Retinal pigment epithelial cell (primary cell): ENCODE measurements at places on chromosomes 2 and 18.

DNA sequence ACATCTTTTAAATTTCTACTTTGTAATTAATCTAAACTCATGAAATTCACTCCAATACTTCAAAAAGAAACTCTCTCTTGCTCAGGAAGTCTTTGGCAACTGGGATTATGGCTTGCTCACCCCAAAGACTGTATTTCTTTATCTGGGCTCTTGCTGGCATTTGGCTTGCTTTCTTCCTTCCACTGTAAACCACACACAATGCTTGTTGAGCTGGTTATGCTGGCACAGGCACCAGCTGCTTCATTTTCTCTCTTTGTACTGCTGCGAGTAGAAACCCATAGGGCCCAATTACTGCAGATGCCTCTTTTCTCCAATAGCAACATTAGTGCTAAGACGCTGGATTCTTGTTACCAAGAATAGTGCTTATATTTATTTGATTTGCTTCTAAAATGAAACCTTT, 51.4 kb downstream of the SLC38A11 start:
- peak; percentile 32 for DNase-seq

DNA sequence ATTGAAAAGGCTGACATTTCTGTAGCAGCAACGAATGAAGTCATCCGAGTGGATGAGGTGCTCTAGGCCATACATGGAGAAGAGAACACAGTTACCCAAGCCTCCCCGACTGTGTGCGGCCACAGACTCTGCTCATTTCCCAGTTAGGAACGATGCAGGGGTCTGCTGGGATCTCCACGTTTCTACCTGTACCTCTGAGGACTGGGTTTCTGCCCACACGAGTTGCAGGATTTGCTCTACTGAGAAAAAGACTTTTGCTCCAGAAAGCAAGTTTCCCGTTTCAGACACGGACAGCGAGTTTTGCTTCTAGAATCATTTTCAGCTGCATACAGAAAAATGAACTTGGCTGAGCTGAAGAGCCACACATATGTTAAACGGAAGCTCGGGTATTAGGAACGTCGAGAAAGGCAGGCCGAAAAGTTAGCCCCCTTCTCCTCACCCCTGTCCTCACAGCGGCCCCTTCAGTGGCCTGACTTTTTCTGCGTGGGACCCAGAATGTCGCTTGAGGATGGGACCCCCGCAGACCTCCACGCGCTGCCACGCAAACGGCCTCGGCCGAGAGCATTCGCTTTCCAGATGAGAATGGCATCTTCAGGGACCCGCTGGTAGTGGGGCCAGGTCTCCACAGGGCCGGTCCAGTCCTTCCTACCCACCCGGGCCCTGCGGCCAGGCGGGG, 582 bp upstream of the RAB31 start:
- DNase-seq = no peak

DNA sequence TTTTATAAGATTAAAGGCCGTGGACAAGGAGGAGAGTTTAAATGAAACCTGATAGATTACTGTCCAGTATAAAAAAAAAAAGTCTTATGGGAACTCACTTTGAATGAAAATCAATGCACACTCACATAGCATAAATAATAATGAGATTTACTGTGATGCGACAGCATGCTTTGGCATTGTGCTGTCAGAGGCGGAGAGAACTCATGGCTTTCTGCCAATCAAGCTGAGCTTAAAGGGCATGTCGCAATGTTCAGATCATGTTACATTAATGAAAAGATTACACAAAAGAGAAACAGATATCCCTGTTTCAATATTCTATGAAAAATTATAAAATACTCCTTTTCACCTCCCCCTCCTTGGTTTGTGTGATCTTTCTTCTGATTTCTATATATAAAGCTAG, 310.8 kb downstream of the ERBB4 start:
- DNase-seq = peak; percentile 90

- no peak for DNase-seq
Observed at GRCh38 chr2:200348897-200349563, 42.5 kb downstream of the SPATS2L start.

DNA sequence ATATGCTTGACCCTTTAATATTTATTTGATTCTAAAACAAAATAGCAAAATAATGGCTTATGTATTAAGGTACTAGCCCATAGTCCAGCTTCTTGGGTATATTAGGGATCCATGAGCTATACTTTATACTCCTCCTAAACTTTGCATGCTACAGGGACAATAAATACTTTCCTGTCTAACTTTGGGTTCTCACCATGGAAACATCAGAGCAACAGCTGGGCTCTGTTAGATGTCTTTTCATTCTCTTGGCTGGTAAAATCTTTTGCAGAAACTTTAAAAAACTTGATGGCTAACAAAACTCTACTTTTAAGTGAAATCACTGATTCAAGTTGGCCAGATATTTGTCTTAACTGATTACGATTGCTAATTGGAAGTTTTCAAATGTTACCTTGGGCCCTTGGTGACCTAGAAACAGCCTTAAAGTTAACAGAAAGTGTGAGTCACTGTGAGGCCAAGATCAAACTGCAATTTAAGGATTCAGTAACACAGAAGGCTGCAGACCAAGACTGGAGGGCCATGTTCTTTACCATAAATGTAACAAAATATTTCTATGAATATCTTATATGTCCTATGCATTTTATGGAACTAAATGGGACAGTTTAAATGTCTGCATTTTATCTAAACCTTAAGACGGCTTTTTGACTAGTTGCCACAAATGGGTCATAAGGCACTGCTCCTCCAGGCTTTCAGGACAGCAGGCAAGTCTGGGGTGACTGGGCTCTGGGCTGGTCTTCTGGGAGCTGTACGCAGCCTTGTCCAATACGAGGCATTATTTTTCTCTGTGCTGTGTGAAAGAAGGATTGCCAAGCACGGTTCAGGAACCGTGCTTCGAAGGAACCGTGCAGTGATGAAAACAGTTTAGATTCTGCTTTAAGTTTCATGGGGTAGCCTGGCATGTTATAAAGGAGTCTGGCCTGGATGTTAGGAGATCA, 188.5 kb downstream of the TPGS2 start:
- DNase-seq = no peak

GRCh38 chr2:173278794-173279526, 75.7 kb upstream of the CDCA7 start:
- no peak for DNase-seq

DNA sequence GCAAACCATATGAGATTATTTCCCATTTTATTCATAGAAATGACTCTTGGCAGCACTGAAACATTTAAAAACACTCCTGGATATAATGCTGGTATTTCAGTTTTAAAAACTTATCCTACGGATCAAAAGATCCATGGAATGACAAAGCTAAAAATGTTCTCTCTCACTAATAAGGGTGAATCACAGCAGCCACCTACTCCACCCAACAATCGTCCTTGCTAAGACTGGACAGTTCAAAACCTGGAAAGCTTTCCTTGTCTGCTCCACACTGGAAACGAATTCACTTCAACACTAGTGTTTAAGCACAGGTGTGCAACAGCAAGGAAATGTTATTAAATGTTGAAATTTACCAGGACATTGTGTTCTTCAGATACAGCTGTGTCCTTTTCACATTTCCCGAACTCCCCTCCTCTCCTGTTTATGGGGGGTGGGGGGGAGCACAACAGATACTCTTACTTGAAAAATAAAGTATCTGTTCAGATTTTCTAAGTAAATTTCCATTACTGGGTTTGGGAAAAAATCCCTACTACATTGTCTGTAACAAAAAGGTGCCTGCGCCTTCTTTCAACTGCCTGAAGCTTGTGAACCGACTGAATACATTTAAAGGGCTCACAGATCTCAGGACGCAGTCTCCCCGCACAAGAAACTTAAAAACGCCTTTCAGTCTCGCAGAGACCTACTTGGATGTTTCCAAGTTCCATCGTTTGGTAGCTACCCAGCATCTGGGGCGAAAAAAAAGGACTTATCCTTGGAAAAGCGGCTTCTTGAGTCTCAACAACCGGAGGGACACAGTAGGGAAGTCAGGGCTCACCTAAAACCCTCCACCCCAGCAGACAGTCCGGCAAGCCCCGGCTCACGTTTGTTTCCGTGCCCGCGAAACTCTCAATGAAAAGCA, 1.3 kb downstream of the YWHAQ start:
- no peak for DNase-seq

GRCh38 chr2:166067229-166067628, 60.6 kb downstream of the SCN1A start:
- no peak for DNase-seq

- no peak for DNase-seq
Observed at GRCh38 chr18:4987452-4988405, 209.3 kb downstream of the AKAIN1 start.

DNA sequence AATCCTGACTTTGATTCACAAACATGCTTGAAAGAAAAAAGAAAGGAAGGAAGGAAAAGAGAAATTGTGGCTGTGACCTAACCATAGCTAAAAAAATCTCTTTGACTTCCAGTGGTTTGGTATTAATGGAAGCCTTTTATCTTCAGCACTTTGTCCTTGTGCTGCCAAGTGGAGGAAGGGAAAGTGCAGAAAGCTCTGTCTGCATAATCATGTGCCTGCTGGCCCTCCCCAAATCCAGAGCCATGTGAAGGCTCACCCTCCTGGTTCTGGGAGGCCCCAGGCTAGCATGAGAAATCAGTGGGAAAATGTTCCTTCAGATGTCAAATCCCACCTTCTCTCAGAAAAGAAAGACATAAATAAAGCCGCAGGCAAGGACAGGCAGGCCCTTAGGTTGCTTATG, 48.3 kb upstream of the BMPR2 start:
- no peak for DNase-seq

DNA sequence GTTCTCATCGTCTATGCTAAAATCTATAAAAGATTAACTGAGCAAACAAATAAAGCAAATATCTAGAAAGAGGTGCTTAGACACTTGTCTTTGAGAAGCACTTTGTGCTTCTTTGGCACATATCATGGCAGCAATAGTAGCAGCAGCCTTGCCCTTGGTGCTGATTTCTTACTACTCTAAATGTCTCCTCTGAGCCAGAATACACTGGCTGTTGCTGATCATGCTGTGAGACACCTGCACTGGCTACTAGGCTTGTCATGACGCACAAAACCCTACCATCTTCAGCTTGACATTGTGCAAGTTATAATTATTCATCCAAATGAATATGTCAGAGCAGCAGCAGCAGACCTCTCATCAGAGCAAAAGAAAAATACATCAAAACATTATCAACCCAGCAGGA, 46.7 kb downstream of the FANCL start:
- no peak for DNase-seq

GRCh38 chr2:101830555-101830954, 133.0 kb downstream of the MAP4K4 start:
- peak; percentile 58 for DNase-seq

- no peak for DNase-seq
Observed at GRCh38 chr18:79599441-79599931, 80.1 kb upstream of the CTDP1 start.

- DNase-seq = peak; percentile 41
Observed at GRCh38 chr18:6427286-6427685, 12.6 kb upstream of the L3MBTL4 start.

GRCh38 chr2:18800240-18800971, 211.0 kb upstream of the NT5C1B start:
- no peak for DNase-seq

DNA sequence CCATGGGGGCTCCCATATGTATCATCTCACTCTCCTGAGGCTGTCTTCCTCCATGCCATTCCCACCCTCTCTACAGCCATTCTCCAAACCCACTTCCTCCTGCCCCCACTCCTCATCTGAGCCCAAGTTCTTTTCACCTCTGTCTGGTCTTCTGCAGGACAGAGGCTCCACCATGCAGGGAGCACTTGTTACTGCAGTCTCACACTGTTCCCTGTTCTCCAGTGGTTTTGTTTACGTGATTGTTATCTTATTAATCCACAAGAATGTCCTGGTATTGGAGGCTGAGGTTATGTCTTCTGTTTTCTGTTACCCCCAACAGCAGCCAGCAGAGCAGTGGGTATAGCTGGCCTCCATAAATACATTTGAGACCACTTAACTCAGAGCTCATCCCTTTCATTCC, 51.4 kb downstream of the PAX8 start:
- no peak for DNase-seq

GRCh38 chr18:48777744-48778116, 173.0 kb downstream of the SMAD7 start:
- no peak for DNase-seq

DNA sequence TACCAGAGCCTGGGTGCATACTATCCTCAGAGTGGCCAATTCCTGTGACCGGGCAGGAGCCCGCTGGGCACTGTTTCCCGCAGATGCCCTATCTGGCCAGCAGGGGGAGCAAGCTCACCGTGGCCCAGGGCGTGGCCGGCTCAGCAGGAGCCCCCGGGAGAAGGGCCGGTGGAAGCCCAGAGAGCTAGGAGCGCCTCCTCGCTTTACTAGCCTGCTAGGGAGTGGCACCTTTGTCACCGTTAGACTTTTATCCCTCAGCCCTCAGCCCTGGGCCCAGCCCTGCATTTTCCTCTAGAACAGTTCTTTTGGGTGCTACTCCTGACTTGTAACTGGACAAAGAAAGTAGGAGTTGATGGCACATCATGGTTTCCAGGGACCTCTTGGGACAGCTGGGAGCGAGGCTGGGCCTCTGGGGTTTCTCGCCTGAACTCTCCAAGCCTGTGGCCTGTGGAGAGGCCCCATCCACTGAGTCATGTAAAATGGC, 24.0 kb downstream of the TMEM177 start:
- DNase-seq = no peak

- DNase-seq = no peak
Observed at GRCh38 chr2:177318613-177319012, 54.1 kb upstream of the NFE2L2 start.

GRCh38 chr2:204909791-204910190, 364.5 kb downstream of the PARD3B start:
- no peak for DNase-seq

DNA sequence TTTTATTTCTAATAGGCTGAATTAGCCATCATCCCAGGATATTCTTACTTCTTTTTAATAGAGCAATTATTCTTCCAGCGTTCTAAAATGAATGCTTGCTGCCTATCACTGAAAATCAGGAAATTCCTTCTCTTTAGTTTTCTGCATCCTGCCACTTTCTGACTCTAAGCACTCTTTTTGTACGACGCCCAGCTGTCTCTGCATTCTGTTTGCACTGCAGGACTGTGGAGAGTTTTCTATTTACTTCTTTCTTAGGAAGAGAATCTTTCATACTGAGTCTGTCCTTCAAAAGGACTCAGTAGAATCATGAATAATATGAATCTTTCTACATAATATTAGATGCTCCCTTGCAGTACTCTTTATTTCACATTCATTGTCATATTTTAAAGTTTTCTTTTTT, 360.4 kb upstream of the DSEL start:
- no peak for DNase-seq

GRCh38 chr2:197908990-197909776, 104.8 kb downstream of the PLCL1 start:
- DNase-seq = peak; percentile 55

DNA sequence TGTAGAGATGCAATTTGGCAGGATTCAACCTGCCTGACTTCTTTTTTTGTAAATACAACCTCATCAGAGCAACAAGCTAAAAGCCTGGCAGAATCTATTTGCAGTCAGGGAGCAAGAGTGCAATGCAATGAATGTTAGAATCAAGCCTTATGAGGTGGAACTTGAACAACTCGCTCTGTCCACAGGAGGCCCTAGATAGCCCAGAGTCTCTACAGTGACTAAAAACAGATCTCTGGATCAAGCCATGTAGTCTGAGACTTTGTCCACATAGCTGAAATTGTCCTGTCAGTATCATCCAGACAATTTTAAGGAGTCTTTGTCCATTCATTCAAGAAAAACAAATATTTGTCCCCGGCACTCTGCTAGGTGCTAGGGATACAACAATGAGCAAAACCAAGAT, 32.0 kb upstream of the CDK5R2 start:
- DNase-seq = no peak

- no peak for DNase-seq
Observed at GRCh38 chr2:220847006-220847405, 725.1 kb downstream of the EPHA4 start.
